Tibial nerve (tissue), 4 donors: ENCODE measurements at places on chromosomes 4 and X.

DNA sequence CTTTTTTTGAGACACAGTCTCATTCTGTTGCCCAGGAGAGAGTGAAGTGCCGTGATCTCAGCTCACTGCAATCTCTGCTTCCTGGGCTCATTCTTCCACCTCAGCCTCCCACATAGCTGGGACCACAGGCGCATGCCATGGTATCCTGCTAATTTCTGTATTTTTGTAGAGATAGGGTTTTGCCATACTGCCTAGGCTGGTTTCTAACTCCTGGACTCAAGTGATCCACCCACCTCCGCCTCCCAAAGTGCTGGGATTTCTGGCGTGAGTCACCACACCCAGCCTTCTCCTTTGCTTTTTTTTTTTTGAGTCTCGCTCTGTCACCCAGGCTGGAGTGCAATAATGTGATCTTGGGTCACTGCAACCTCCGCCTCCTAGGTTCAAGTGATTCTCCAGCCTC lies 94.1 kb downstream of the PDS5A start:
- no peak for DNase-seq

- no peak for DNase-seq
Observed at GRCh38 chrX:126770179-126770578, 49.4 kb upstream of the PRR32 start.

DNA sequence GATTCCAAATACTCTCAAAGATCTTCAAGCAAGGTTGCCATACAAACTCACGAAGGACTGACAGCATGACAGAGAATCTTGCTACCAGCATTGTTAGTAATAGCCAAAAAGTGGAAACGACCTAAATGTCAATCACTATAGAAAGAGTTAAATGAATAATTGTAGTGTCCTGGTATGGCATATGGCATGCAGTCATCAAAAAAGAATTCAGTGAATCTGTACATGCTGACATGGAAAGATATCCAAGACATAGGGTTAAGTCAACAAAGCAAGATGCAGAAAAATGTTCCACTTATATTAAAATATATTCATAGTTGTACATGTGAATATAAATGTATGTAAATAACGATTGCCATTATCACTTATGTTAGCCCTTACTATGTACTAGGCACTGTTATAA lies 37.6 kb downstream of the SRPX2 start:
- DNase-seq: no peak

- no peak for DNase-seq
Observed at GRCh38 chr4:73460913-73461522, 20.5 kb upstream of the AFM start.

- no peak for DNase-seq
Observed at GRCh38 chr4:96139251-96139929, 299.5 kb downstream of the PDHA2 start.

DNA sequence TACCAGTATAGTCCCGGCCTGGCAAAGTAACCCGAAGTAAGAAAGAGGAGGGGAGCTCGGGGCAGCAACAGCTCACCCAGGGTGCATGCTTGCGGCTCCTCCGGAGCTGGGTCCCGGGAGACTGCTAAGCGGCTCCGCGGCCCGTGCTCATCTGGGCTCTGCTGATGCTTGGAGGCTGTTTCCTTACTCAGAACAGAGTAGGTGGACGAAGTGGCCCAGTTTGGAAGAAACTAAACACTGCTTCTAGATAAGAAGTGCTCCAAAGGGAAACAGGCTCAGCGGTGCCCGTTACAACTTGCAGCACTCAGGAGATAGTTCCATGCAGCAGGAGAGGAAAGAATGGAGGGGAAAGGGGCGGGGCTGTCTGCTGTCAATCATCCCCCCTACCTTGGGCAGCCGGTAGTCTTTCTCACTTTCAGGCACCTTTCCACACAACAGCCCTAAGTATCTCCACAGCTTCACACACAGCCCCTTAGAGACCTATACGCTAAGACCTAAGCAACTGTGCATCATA lies at the start of gene COL4A6:
COL4A6 (minus strand) TSS at position 313 of the 514 bp plus-strand sequence; CDS start at position 87, 226 bp downstream.
- no peak for DNase-seq

DNA sequence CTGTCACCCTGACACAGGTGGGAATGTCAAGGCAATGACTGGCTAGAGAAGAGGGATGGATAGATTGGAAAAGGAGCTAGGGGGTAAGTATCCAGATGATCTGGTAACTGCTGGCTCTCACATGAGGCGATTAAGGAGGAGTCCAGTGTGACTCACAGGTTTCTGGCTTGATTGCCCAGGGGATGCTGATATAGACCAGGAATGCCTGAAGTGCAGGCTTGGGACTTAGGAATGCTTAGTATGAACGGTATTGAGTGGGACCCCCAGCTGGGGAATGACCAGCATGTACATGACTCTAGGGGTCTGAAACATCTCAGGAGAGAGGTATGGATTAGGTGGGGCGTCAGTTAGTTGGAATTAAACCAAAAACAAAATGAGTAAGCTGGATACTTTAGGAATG lies 65.8 kb upstream of the PRPS1 start:
- no peak for DNase-seq

- DNase-seq: no peak
Observed at GRCh38 chr4:105181259-105181658, 34.6 kb downstream of the TET2 start.

- no peak for DNase-seq
Observed at GRCh38 chr4:182847576-182848450, 69.4 kb downstream of the DCTD start.

GRCh38 chrX:40513835-40514234 lies 66.9 kb upstream of the ATP6AP2 start:
- DNase-seq: no peak

DNA sequence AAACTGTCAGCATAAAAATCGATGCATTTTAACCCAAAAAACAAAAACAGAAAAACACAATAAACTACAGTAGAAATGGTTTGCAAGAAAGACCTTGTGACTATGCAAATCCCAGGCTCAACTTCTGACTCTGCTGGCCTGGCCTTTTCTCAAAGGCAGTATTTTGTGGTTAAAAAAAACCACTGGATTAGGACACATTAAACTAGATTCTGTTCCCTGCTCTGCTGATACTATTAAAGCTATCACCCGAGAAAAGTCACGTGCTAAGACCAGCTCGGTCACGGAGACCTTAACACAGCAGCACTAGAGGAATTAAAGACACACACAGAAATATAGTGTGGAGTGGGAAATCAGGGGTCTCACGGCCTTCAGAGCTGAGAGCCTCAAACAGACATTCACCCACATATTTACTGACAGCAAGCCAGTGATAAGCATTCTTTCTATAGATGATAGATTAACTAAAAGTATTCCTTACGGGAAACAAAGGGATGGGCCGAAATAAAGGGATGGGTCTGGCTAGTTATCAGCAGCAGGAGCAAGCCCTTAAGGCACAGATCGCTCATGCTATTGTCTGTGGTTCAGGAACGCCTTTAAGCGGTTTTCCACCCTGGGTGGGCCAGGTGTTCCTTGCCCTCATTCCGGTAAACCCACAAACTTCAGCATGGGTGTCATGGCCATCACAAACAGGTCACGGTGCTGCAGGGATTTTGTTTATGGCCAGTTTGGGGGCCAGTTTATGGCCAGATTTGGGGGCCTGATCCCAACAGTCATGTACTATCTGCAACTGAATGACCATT lies 16.1 kb downstream of the CBR4 start:
- DNase-seq: no peak

DNA sequence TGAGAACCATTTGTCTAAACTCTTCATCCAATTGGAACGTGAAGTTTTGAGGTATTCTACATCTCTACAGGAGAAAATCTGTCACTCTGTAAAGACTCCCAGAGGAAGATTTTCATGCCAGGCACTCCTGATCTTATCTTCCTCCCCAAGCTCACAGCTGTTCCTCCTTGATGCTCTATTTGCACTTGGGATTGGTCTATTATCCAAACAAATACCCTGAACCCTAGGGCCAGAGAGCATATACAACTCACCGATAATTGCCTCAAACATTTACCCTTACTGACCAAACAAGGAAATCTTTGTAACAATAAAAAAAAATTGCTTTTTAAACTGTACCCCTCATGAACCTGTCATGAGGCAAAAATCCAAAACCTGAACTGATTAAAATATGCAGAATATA lies 372.7 kb downstream of the SH2D1A start:
- no peak for DNase-seq

DNA sequence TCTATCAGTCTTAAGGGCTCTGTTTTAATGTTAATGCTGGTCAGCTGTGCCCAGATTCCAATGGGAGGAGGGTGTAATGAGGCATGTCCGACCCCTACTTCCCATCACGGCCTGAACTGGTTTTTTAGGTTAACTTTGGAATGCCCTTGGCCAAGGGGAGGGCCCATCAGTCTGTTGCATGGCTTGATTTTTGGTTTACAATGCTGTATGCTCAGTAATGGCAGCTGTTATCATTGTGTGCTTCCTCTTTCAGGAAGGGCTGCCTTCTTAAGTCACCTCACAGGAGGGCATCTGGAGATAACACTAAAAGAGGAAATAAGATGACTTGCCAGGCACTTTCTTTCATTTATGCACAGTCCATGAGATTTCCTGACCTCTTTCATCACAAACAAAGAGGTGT lies 36.3 kb downstream of the ATXN3L start:
- no peak for DNase-seq

DNA sequence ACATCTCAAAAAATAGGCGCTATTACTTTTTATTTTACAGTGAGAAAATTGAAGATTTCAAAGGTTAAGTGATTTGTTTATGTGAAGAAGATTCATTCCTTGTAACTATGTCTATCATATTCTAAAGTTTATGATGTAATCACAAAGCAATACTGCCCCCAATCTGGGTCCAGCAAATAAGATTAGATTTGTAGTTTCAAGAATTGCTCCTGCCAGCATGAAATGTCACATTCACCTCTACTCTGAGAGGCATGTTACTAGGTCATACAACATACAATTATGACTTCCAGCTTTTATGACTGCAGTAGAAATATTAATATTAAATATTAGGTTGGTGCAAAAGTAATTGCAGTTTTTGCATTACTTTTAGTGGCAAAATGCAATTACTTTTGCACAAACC lies 976.2 kb downstream of the FSTL5 start:
- DNase-seq: no peak

DNA sequence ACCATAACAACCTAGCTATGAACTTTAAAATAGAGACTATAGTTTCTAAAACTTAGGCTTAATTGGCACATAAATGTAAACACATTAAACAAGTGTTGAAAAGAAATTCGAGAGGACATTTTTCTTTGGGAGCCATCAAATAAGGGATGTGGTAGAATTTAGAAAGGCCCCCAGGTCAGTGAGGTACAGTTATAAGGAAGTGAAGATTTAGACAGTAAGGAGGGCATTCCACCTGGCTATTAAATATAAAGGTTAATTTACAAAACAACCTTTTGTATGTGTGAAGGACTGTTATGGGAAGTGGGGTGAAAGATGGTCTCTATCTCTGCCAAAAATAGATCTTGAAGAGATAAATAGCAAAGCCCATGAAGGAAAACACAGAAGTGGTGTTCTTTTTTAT lies 83.9 kb downstream of the AFF1 start:
- DNase-seq: no peak

DNA sequence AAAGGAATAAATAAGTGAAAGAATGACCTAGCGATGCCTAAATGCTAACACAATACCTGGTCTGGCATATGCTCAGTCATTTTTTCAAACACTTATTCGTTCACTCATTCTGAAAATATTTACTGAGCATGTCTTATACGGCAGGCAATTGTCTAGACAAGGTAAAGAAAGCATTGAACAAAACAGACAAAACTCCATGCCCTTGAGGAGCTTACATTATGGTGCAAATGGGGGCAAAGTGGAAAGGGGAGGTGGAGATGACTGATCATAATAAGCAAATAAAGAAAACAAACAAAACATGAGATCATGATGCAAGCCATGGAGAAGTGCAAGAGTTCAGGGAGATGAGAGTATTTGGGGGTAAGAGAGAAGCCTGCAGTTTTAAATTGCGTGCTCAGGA lies 334.6 kb upstream of the PPARGC1A start:
- no peak for DNase-seq

DNA sequence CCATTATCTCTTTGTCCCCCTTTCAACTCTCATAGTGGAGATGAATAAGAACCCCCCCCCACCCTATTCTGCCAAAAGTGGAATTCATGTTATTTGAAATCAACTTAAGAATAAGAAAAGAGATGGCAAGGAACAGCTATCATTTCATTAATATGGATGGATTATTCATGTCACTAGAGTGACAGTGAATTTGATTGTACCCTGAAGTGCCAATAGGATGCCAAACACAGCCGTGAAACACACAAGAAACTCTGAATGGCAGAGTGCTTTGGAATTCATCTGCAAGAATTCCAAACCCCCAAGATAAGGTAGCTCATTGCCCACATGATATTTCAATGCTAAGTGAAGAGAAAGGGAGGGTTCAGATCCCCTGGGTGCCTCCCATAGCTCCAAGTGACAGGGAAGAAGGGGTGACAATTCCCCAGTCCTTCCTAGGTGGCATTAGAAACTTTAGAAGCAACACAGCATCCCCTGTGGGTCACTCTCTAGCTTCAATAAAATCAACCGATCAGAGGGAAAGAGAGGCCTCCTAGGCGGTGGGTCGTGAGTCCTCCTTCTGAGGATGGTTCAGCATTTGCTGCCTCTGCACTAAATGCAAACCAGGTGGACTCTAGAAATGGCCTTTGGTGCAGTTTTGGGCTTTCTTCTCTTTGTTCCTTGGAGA lies 84.3 kb downstream of the MGST2 start:
- no peak for DNase-seq

GRCh38 chrX:109635146-109635545 lies 10.2 kb upstream of the KCNE5 start:
- DNase-seq: no peak

DNA sequence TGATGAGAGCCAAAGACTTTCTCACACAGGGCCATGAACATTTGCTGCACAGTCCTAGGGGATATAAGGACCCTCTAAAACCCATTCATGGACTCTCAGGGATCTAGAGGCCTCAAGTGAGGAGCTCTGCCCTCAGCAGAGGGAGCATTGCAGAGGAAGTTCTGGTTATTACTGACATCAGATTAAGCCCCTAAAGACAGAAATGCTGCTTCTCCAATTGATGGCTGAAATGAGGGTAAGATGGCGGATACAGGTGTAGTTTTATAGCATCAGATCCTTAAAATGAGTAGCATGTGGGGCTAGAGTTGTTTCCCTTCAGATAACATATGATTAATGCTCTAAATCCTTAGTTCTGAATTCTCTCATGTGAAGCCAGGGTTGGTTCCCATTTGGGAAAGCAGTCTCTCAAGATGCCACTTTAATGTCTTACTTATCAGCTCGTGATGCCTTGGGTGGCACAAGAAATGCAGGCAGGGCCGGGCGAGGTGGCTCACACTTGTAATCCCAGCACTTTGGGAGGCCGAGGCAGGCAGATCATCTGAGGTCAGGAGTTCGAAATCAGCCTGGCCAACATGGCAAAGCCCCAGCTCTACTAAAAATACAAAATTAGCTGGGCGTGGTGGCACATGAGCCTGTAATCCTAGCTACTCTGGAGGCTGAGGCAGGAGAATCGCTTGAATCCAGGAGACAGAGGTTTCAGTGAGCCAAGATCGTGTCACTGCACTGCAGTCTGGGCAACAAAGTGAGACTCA lies 7.9 kb downstream of the RHOH start:
- no peak for DNase-seq

- DNase-seq: no peak
Observed at GRCh38 chr4:65393078-65393477, 277.2 kb downstream of the EPHA5 start.

- no peak for DNase-seq
Observed at GRCh38 chr4:139849219-139849618, 183.6 kb downstream of the MGST2 start.
